ENCODE measurements at places on chromosomes 7 and 10. TPM values are rescaled to one million over a fixed set of nuclear protein-coding genes. Genes with fewer than 3 reads are reported as not detected.

DNA sequence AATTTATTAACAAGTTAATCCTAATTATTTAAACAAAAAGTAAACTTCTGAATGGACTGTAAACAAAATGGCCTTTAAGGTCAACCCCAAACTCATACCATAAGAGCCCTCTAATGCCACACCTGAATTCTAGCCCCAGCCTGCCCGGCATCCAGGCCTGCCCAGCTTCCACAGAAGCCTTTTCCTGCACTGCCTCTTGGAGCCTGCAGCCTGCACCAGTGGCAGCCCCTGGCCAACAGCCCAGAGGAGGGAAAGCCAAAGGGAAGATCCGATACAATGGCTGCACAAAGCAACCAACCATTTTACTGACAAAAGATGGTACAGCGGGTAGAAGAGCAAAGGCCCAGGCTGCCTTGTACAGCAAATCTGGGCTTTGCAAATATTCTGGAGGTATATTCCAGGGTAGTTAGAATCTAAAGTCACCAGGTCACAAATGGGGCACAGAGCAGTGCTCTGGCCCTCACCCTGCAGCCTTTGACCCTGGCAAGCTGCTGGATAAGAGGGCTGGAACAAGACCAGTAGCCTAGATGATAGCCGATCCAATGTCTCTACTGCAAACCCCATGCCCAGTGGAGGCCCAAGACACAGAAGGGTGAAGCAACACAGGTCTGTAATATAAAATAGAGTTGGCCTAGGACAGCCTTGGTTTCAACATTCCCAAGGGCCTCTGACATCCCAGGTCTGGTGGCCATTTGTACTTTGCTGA lies 12.5 kb upstream of the CH25H start:
- DNase-seq = no peak

DNA sequence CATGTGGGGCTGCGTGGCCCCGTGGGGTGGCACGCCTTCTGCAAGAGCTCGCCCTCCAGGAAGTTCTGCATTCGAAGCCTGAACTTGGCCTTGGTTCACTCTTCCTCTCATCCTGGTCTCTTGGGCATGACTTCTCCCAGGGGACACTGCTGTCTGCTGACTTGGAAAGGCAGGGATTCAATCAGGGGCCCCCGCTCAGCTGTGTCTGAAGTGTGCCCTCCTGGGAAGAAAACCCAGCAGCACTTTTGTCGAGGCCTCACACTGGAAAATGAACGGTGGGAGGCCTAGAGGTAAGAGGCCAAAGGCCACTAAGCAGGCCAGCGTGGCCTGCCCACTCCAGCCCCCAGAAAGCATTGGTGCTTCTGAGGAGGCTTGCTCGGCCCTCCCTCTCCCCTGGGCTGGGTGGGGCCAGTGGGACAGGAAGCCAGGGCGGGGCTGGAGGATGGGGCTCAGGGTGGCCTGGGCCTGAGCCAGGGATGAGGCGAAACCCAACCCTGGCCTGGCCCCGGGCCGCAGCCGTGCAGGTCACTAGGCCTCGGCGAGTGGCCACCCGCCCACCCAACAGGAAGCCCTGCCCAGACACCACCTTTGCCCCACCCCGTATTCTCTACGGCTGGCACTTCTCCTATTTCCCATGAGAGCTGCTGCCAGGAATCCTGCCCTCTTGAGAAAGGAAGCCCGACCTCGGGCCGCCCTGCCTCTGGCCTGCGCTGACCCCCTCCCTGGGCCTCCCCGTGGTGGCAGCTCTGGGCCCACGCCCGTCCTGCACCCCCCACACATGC lies 81.1 kb downstream of the ZMIZ1 start:
- DNase-seq = no peak

GRCh38 chr10:95706573-95706972 lies 12.8 kb upstream of the TCTN3 start:
- no peak for DNase-seq

ACSM6 gene
- 0.30 TPM for polyA plus RNA-seq

DNA sequence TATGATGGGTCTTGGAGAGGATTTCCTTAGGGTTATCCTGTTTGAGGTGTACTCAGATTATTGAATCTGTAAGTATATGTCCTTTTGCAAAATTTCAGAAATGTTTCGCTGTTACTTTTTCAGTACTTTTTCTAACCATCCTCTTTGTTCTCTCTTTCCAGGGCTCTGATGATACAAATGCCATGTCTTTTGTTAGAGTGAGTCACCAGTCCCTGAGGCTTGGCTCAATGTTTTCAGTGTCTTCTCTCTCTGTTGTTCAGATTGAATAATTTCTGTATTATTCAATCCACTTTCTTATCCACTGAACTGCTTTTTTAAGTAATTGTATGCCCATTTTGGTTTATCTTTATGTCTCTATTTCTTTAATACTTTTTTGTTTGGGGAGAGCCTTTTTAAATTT lies 449.4 kb downstream of the TNS3 start:
- DNase-seq = no peak

GRCh38 chr7:158613481-158613880 lies 25.9 kb upstream of the PTPRN2 start:
- no peak for DNase-seq

PNLIPRP1 gene
- not detected for polyA plus RNA-seq

SPDYE18 gene
- polyA plus RNA-seq = not detected

DNA sequence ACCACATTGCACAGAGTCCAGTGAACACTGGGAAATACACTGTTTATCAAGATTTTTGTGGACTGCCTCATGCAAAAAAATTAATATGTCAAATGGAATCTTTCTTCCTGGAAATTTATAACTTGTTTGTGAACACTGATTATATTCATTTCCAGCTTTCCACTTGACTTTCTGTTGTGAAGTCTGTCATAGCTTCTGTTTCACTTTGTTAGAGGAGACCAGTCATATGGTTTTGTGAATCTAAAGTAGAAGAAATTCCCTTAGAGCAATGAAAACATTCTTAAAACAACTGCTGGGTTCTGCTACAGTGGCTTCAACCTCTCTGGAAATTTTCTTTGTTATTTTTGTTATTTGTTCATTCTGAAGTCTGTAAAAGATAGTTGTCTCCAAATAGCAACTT lies 349.5 kb upstream of the NFE2L3 start:
- DNase-seq = no peak

- no peak for DNase-seq
Observed at GRCh38 chr10:72913287-72913686, 19.7 kb downstream of the OIT3 start.

DNA sequence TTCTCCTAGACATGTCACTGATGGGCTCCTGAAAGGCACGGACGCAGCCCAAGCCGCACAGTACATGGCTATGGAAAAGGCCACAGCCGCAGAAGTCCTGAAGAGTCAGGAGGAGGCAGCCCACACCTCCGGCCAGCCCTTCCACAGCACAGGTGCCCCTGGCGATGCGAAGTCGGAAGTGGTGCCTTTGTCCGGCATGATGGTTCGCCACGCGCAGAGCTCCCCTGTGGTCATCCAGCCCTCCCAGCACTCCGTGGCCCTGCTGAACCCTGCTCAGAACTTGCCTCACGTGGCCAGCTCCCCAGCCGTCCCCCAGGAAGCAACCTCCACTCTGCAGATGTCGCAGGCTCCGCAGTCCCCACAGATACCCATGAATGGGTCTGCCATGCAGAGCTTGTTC lies 199.4 kb downstream of the ARHGAP21 start:
- no peak for DNase-seq

DNA sequence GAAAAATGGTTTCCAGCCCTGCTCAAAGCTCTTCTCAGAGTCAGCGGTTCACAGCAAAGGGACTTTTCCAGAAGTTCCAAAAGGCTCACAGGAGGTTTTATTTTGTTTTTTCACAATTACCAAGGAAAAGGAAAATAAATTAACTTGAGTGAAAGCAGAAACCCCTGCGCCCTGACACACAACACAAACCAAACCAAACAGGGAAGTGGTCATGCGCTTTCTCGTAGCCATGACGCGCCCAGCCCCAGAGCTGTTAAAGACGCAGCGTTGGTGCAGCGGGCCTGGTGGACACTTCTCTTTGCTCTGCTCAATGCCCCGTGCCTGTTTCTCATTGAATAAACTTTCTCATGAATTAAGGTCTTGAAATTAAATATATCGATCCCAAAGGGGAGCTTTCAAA lies 134.4 kb upstream of the LYZL2 start:
- DNase-seq = no peak

- DNase-seq = no peak
Observed at GRCh38 chr10:56346845-56347415, 14.1 kb downstream of the ZWINT start.

PMS2 gene
- 3.3 TPM for polyA plus RNA-seq

- DNase-seq = no peak
Observed at GRCh38 chr7:31304446-31304845, 36.1 kb downstream of the NEUROD6 start.

DNA sequence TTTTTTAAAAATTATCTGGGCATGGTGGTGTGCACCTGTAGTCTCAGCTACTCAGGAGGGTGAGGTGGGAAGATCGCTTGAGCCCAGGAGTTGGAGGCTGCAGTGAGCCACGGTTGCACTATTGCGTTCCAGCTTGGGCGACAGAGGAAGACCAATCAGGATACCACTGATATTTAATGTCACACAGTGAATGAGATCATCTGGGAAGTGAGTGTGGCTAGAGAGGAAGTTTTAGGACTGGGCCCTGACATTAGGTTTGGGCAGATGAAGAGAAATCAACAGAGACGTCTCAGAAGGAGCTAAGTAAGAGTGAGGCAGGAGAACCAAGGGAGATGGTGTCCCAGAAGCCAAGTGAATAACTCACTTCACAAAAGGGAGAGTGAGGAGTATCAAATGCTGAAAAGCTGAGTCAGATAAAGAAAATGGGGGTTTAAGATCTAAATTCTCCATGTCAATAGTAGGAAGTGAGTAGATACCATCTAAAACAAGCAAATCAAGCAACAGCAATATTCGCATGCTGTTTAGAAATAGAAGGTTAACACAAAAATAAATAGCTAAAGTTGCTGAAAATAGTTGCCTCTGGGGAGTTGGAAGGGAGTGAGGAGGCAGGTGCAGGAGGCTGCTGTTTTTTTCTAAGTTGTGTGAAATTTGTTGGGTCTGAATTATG lies 11.5 kb downstream of the PILRA start:
- DNase-seq = no peak

DYDC2 gene
- 0.88 TPM for polyA plus RNA-seq

- no peak for DNase-seq
Observed at GRCh38 chr10:97138846-97139245, 46.9 kb downstream of the SLIT1 start.

DNA sequence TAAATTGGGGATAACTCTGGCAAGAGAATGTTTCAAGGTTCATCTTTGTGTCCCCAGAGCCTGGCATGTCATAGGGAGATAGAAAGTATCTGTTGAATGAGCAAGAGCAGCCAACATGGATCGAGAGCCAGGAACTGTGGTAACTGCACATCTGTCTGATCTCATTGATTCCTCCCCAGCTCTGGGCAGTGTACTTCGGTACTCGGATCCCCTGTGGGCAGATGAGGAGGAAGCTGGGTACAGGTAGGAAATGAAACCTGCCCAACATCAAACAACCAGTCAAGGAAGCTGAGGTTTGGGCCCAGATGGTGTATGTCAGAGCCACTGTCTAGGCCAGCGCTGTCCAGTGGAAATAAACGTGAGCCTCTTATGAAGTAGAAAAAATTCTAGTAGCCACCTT lies 76.4 kb downstream of the GRK5 start:
- no peak for DNase-seq

GRCh38 chr7:12317675-12318074 lies 86.0 kb downstream of the VWDE start:
- DNase-seq = no peak

TMEM225B gene
- polyA plus RNA-seq = 0.68 TPM

DNA sequence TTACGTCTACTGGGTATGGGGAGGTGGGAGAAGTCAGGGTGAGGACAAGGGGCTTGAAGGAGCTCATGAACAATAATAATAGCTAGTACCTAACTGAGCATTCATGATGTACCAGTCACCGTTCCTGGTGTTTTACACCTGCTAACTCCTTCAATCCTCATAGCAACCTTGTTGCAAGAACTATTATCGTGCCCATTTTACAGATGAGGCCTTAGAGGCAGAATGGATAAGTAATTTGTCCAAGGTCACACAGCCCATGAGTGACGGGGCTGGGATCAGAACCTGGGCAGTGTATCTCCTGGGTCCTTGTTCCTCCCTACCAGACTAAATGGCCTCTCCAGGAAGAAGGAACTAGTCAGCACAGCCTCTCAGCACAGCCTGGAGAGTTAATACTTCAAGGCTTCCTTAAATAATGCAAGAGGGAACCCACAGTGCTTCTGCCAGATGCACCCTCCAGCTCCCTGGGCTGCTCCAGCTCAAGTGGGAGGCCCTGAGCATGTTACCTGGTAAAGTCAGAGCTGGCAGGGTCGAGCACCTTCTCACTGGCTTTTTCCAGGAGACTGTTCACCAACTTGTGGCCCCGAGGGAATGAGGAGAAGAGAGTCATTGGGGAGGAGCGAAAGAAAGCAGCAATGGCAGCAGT lies 28.8 kb downstream of the RRP12 start:
- no peak for DNase-seq

UCN3 gene
- not detected for polyA plus RNA-seq

DNA sequence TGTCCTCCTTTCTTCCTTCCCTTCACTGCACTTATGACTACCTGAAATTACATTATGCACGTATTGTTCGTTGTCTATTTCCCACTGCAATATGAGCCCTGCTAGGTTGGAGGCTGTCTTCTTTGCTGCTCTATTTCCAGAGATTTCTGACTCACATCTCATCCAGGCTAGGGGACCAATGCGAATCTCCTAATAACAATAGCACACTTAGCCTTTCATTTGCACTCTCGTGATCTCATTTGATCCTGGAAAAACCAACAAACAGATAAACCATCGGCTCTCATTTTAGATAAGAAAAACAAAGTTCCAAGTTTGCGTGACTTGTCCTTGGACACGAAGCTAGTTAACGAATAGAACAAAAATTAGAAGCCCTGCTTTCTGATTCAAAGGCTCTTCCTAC lies 1.4 kb downstream of the ZNF438 start:
- DNase-seq = no peak

- DNase-seq = no peak
Observed at GRCh38 chr10:52621635-52622079, 150.9 kb downstream of the MBL2 start.

DNA sequence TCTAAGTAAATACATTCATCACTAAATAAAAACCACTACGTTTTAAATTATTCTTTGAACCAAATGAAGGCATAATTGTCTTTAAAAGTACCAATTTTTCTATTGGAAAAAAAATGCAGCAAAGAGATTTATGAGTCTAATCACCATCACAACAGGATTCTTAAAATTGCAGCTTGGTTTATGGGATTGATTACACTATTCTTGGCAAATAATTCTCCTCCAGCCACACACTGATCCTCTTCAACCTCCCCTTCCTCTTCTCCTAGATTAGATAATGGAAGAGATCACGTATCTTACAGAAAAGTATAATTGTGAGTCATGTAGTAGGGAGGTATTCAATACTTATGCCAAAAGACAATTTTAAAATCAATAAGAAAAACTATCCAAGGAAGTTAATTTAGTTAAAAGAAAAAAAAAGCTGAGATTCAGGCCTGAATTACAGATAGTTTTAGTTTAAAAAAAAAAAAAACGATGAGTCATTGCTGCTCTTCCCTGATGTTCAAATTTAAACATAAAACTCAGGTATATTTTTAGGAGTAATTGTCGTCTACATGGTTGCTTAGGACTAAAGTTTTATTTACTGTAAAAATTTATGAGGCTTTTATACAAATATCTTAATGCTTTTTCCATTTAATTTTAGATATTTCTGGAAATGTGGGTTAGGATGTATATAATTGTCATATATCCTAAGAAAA lies 133.7 kb upstream of the CDK1 start:
- no peak for DNase-seq

Measured in H1 (cell line).